ENCODE measurements at places on chromosomes 2 and 18.

- no peak for DNase-seq
Measured at GRCh38 chr2:9256570-9257043, 50.0 kb downstream of the ASAP2 start.

GRCh38 chr2:97011977-97012569 is 25.7 kb upstream of the FAM178B start:
- DNase-seq: peak; percentile 35

DNA sequence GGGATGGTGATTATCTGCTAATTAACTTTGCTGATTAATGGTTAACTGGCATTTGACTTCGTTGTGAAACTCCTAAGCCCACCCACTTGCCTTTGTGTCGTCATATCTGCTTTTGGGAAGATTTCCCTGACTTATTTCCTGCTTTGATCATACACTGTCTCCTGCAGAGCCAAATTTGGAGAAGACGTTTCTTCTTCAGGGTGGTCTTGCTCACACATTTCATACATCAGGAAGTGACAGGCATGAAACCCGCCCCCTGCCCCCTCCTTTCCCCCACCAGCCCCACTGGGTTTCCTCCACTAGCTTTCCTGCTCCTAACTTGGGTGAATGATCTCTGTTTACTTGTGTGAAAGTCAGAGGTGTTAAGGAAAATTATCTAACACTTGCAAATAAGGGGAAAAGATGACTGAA is 300.1 kb downstream of the TSN start:
- no peak for DNase-seq

DNA sequence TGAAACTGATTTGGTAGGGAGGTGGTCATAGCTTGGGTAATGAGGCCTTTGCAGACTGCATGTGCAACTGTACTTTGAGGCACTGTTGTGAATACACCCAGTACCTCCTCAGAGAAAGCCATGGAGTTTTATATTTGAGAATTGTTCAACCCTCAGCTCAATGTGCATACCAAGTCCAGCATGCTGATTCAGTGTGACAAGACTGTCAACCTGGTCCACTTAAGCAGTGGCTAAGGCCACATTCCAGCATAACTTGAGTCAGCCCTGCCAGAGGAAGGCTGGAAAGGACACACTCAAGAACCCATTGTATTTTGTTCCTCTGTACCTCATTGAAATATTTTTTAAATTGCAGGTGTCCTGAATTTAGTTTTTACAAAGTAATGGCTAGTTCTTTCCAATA is 121.8 kb upstream of the HNMT start:
- DNase-seq: no peak

- no peak for DNase-seq
Measured at GRCh38 chr2:8592736-8593135, 89.1 kb upstream of the ID2 start.

GRCh38 chr2:79131687-79132086 is 11.4 kb downstream of the REG1A start:
- DNase-seq: no peak

DNA sequence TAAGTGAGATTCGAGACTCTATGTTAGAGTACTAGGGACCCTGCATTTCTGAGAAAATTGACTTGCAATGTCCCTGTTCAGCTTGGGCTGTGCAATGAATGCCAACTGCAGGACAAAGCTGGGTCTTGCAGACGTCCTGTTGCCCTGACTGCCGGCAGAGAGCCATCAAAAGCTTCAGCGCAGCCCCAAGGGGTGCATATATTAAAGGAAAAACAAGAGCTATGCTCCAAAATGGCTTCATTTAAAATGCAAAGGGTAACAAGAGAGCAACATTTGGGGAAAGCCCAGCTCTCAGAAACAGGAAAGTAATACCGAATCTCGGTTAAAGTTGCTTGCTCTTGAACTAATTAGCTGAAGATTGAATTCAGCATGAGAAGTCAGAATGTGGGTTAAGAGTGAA is 110.9 kb upstream of the PNPT1 start:
- no peak for DNase-seq

GRCh38 chr18:24317370-24317769 is 80.3 kb downstream of the OSBPL1A start:
- no peak for DNase-seq

DNA sequence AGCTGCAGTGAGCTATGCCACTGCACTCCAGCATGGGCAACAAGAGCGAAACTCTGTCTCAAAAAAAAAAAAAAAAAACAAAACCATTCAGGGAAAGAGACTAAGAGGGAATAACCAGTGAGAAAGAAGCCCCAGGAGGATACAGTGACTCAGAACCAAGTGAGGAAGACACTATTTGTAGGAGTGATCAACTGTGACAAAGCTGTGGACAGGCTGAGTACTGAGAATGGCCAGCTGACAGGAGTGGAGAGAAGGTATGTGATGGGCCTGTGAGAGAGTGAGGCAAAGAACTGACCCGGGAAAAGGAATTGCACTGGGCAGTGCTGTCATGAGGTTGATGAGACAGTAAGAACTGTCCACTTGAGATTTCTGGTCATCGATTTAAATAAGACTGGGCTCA is 6.7 kb upstream of the LCT start:
- no peak for DNase-seq

GRCh38 chr2:209236377-209236776 is 187.5 kb upstream of the MAP2 start:
- DNase-seq: no peak

Measured in HFF-Myc (cell line).